ENCODE measurements at places on chromosomes 1 and 21.

- no peak for DNase-seq
These were observed 80.8 kb upstream of the SLC2A1 start for GRCh38 chr1:43039228-43040055.

DNA sequence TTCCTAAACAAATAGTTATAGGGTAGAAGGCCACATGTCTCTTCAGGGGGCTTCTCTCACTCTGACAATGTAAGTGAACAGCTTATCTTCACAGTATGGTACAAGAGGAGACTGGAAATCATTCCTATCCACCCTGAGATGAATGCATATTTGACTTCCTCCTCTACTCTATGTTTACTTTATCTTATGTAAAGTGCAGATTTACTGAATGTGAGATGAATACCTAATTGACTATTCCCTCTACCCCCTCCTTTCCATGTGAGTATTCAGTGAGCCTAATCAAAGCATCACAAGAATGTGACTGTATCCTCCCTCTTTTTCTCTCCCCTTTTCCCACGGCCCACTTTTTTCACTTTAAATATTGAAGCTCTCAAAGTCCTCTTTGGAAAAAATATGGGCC lies 132.5 kb downstream of the BACH1 start:
- no peak for DNase-seq

- no peak for DNase-seq
These were observed 8.4 kb downstream of the C1orf226 start for GRCh38 chr1:162389971-162390370.

DNA sequence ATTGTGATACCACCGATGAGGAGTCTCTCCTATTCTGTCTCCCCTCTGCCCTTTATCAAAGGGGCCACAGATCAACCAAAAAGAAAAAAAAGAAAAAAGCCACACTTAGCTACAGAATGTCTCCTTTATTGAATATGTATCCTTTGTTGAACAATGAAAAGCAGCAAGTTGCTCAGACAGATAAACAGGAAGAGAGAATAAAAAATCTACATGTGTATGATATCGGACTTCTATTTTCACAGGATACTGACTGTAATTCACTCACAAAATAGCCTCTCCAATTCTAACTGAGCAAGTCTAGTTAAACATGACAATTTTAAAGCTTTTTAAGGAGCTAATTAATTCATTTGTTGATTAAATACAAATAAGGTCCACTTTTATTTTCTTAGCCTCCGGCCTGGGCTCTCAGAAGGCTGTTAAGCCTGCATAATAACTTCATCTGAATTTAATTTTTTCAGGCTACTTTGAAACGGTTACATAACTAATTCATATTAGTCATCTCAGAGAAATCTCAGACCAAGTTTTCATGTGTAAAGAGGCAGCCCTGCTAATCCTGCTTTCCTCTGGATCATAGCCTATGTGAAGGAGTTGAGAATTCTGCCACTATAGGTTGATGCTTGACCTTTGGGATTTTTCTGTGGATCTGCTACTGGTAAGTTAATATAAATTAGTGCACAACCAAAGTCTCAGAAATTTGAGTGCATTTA lies 304.1 kb upstream of the NR5A2 start:
- no peak for DNase-seq

- DNase-seq, result no peak
These were observed 40.7 kb downstream of the KCNAB2 start for GRCh38 chr1:6086358-6086757.

DNA sequence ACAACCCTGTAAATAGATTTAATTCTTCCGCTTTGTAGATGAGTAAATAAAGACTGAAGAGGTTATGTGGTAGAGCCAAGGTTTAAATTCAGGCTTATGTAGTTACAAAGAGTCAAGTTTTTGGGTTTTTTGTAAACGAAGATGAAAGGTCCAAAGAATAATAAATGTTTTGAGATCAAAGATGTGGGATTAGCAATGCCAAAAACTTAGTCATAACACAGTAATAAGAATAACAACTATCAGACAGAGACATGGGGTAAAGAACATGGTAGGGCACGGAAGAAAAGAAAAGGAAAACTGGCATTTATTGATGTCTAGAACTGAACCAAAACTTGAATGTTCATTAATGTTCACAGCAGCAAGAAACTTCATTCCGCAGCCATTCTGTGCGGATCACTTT lies 42.9 kb downstream of the EXTL2 start:
- DNase-seq, result no peak

DNA sequence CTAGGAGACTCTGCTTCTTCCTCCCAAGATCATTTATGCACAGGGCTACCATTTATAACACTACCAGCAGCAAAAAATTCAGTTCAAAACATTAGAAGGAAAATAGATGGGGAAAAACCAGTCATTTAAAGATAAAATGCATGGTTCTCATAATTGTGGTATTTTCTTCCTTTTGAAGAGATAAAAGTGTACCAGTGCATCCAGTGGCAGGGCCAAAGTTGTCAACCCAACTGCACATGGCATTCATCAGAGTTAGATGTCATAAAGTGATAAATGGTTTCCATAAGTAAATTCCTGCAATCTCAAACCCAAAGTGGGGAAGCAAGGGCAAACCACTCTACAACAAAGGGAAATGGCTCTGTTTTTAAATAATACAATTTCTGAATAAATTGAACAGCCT lies 119.1 kb upstream of the DMRTA2 start:
- no peak for DNase-seq

- DNase-seq, result no peak
These were observed 1164.4 kb upstream of the ADGRL4 start for GRCh38 chr1:80170811-80171485.

DNA sequence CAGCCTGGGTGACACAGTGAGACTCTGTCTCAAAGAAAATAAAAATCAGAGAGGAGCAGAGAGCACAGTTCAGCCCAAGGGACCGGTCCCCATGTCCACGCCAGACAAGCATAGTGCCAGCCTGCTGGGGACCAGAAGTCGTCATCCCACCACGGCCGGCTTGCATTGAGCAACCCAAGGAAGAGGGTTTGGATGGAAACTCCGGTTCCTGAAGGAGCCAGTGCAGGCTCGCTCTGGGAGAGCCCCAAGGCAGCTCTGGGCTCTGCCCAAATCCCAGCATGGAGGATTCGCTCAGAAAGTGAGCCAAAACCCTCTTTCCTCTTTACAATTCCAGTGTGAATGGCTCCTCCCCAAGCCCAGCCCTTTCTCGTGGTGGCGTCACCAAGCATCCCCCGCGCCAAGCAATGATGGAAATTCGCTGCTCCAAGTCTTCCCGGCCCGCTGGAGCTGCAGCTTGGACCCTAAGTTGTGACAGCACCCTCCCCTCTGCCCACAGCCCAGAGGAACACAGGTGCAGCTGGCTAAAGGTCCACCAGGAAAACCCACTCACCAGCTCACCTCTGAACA lies 64.1 kb upstream of the SLC25A33 start:
- DNase-seq, result no peak

DNA sequence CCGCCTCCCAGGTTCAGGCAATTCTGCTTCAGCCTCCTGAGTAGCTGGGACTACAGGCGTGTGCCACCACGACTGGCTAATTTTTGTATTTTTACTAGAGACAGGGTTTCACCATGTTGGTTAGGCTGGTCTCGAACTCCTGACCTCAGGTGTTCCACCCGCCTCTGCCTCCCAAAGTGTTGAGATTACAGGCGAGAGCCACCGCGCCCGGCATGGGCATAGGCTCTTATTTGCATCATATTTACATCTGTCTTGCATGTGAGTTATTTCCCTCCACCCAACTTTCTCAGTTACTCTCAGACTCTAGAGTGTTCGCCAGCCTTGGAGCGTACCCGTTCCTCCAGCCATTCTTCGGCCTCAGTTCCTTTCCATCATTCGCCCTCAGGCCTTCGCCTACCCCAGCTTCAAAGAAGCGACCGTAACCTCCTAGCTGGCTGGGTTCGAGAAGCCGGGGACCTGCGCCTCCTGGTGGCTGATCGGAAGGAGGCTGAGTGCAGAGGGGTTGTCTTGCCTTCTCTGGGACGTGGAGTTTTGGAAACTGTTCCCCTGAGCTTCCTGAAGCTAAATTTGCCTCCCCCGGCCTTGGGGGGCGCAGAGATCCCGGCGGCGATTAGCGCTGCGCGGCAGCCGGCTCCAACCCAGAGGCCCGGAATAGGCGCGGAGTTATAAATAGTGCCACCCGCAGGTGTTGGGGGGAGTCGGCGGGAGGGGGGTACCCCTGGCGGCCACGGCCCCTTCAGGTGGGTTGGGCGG lies 3.6 kb upstream of the ZBTB7B start:
- DNase-seq, result peak; percentile 55

DNA sequence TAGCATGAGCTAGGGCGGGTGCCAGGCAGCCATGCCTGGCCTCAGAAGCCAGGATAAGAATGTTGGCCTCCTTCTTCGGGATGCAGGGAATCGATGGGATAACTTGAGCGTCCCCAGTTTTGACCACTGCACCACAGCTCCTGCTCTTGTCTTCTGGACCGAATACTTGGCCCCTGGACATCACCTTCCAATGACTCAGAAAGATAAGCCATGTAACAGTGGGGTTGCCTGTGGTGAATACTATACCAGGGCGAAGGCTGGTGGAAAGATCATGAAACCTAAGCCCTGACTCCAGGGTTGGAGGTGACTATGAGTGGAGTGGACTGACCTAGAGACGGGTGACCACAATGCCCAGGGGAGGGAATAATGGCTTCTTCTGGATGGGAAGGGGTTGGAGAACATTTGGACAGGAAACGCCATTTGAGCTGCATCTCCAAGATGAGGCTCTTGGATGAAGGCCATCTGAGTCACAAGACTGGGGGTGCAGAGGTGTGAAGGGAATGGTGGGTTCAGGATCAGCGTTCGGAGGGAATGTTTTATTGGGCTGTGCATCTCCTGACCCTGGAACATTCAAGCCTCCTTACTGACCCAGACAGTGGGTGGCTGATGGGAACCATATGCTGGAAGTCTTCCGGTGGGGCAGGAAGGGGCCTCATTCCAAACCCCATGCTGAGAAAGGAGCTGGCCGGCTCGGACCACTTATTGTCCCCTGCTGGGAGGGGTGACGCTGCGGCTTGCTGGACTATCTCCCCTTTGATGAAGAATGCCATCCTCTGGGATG lies 18.5 kb upstream of the KCNE2 start:
- no peak for DNase-seq

DNA sequence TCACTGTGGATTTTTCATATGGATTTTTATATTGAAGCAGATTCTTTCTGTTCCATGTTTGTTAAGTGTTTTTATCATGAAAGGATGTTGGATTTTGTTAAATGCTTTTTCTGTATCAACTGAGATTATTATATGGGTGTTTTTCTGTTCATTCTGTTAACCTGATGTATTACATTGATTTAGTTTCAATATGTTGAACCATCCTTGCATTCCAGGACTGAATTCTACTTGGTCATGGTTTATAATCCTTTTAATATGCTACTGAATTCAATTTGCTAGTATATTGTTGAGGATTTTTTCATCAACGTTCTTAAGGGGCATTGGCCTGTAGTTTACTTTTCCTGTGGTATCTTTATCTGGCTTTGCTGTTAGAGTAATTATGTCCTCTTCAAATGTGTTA lies 55.8 kb downstream of the CCDC30 start:
- no peak for DNase-seq

GRCh38 chr1:61925591-61926298 lies 183.5 kb downstream of the PATJ start:
- no peak for DNase-seq

Data from RWPE2 (cell line).